ENCODE measurements at places on chromosomes 2 and 18.

GRCh38 chr18:3619222-3619621 is 169.2 kb downstream of the TGIF1 start:
- DNase-seq: no peak

DNA sequence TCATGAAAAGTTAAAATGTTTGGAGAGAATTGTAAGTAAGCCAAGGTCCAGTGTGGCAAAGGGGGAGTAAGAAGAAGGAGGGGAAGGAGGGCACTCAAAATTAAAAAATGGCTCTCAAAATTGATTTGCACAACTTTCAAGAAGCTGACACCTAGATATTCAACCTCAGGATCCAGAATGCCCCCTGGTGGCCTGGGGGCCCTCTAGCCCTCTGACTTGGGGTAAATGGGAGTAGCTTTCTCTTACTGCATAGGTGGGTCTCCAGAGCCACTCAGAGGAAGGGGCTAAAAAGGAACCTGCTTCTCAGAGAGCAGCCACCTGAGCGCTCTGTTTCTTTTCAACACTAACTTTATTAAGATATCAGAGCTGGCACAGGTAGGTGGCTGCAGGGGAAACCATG is 968.5 kb downstream of the BCL11A start:
- no peak for DNase-seq

- DNase-seq: no peak
These were observed 26.2 kb upstream of the LRRTM1 start for GRCh38 chr2:80330527-80331450.

DNA sequence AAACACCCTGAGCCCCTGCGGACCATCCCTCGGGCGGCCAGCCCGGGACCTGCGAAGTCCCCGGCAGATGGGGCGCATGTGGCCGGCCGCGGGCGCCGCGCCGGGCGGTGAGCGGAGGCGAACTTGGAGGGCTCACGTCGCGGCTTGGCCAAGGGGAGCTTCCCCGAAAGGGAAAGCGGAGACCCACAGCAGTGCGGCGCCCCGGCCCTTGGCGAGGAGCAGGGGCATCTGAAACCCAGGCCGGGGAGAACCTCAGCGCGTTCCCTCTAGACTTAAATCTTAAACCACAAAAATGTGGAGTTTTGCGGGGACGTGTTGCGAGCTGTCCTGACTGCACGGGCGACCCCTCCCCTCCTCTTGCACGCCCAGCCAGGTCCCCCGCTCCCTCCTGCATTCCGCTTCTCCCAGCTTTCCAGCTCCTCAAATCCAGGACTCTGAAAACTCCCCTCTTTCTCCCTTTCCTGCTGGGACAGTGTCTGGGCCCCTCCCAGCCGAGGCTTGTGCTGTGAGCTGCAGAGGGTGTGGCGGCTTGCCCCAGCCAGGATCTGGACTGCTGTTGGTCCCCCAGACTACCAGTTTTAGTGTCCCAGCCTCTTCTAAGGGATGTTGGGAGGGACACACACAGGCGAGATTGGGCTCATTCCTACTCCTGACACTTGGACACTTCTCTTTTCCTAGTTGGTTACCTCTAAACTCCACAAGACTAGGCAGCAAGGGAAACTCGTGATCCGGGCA is 1.3 kb downstream of the FMNL2 start:
- DNase-seq: no peak

- DNase-seq: no peak
These were observed 3.2 kb downstream of the MTHFD2 start for GRCh38 chr2:74201596-74201995.

DNA sequence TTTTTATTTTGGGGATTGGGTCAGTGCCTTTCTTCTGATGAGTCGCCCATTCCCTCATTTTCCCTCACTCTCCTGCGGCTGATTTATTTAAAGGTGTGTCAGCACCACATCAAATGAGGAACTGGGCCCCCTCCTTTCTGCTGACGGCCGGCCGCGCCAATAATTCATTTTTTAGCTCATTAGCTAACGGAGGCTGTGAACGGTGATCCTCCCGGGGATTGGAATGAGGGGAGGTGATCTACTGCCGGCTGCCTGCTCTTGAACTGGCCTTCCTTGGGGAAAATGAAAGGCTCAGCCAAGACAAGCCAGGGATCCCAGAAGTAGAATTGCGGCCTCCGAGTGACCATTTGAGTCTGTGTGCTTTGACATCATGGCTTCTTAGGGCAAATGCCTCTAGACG is 54.2 kb downstream of the GBX2 start:
- no peak for DNase-seq

- DNase-seq: no peak
These were observed 59.4 kb downstream of the LIMS1 start for GRCh38 chr2:108593547-108594098.

DNA sequence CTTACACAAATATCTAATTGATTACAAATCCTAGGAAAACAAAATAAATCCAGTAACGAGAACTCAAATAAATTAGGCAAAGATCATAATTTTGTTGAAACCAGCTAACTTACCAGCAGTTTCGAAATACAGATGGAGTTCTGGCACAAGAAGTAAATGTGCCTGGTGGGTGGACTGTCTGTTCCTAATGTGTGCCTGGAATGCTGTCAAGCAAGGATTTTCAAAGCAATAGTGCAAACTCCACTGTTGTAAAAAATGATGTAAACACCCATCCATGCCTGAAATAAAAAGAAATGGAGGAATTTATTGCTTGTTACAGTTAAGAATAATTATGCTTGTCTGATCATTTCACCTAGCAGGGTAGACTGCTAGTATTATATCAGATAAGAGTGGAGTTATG is 423.9 kb upstream of the MAP2 start:
- no peak for DNase-seq

DNA sequence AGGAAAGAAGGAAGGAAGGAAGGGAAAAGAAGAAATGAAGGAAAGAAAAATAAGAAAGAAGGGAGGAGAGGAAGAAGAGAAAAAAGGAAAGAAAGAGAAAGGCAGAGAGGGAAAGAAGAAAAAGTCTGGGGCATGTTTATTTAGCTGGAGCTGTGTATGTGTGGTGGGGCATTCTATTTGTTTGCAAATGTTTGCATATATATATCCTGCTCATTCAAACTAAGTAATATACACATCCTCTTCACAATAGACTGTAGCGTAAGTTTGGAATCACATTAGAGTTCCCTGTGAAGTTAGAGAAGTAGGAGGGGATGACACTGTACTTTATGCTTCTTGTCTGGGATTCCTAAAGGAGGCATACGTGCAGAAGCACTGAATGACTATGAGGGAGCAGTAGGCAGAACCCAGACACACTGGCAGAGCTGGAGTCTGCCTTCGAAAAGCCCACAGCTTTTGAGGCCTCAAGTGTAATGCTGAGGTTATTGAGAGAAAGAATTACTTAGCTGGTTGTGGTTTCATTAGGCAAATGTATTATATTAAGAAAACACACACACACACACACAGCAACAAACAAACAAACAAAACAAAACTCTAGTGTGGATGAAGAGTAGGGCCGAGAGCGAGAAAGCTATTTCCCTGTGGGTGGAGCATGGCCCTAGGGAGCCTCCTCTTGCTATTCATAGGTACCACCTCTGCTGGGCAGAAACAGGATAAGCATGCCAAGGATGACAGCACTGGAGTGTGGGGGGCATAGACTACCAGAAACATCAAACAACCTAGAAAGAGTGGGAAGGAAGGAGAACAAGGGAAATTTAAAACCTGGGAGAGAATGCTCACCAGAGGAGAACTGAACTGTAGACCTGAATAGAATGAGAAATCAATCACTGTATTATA is 905.1 kb upstream of the NXPH2 start:
- no peak for DNase-seq

DNA sequence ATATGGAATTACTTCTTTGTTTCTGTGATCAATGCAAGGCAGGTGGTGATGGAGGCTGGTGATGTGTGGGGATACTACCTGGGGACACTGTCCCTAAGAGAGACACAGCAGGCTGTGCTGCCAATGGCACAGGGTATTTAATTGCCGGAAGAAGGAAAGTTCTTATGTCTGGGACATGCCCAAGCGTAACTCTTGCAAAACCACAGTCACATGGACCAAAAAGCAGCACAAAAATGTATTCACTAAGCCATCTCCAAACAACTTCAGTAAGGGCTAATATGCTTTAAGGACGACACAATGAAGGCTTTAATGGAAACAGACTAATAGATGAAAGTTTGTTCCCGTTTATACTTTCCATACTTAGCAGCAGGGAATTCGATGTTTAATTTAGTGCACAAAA is 49.7 kb upstream of the AP1S3 start:
- no peak for DNase-seq

GRCh38 chr2:26412091-26412673 is 10.5 kb downstream of the DRC1 start:
- no peak for DNase-seq

GRCh38 chr18:77063260-77063659 is 69.3 kb downstream of the MBP start:
- no peak for DNase-seq

DNA sequence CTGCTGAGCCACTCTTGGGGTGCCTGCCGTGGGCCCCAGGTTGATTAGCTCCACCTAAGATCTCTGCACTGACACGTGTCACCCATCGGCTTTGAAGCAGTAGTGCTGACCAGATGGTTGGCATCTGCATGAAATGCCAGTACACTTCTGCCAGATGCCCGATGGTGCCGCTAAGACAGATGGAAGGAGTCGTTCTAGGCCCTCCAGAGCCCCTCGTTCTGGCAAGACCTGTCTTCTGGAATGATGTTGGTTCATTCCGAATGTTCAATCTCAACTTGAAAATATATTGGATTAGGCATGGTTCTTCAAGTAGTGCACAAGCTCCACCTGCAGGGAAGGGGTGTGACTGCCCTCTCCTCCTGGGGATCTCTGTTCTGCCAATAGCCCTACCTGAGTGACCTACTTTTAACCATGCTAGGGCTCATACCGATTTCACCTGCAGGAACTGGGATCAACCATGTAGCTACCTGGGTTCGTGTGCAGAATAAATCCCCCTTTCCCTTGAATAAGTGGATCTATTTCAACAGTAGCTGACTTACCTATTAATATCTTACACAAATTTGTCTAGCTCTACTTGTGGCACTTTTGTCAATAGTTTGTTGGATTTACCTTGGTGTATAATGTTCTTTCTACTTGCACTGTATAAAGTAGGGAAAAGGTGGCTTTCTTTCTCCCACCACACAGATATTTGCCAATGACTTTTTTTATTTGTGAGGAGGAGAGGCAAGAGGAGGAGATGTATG is 342.6 kb downstream of the CTNNA2 start:
- DNase-seq: no peak

DNA sequence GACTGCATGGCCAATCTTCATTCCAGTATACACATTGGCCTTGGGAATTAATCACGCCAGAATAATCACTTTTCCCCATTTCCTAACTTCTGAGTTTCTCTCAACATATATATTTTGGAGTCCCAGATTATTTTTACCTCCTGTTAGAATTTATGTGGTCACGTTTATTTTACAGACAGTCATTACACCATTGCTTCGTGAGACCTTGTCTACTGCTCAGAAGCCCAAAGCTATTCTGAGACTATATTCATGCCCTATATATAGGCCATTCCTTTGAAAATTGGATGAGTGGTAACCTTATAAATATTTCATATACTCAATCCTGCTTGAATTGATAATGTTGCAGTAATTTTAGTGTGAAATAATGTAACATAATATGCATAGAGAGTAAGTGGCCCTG is 610.0 kb upstream of the CDH2 start:
- no peak for DNase-seq

- DNase-seq: no peak
These were observed 163.6 kb upstream of the VRK2 start for GRCh38 chr2:57882895-57883515.

DNA sequence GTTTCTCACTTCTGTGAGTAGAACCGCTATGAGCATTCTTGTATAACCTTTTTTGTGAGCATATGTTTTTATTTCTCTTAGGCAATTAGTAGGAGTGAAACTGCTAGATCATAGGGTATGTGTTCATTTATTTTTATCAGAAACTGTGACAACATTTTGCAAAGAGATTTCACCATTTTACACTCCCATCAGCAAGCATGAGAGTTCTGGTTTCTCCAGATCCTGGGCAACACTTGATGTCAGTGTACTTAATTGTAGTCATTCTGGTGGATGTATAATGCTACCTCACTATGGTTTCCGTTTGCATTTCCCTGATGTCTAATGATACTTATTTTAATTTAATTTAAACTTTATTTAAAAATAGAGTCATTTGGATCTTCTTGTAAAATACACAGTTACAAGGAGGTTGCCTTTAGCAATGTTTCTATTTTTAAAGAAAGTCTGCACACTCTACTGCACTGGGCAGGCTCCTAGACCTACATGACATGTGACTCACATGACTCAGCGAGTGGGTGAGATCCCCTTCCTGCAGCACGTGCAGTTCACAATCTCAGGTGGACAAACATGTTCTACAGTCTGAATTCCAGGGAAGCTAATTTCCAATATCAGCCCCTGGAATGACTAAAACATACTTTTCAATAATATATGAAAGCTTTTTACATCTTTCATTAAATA is 127.0 kb upstream of the BCL2L11 start:
- no peak for DNase-seq

- DNase-seq: no peak
These were observed 692.0 kb upstream of the PKDCC start for GRCh38 chr2:41355794-41356193.

GRCh38 chr2:239318151-239318611 is 82.6 kb downstream of the HDAC4 start:
- DNase-seq: no peak

- DNase-seq: no peak
These were observed 345.5 kb upstream of the CWC22 start for GRCh38 chr2:180352620-180353019.

DNA sequence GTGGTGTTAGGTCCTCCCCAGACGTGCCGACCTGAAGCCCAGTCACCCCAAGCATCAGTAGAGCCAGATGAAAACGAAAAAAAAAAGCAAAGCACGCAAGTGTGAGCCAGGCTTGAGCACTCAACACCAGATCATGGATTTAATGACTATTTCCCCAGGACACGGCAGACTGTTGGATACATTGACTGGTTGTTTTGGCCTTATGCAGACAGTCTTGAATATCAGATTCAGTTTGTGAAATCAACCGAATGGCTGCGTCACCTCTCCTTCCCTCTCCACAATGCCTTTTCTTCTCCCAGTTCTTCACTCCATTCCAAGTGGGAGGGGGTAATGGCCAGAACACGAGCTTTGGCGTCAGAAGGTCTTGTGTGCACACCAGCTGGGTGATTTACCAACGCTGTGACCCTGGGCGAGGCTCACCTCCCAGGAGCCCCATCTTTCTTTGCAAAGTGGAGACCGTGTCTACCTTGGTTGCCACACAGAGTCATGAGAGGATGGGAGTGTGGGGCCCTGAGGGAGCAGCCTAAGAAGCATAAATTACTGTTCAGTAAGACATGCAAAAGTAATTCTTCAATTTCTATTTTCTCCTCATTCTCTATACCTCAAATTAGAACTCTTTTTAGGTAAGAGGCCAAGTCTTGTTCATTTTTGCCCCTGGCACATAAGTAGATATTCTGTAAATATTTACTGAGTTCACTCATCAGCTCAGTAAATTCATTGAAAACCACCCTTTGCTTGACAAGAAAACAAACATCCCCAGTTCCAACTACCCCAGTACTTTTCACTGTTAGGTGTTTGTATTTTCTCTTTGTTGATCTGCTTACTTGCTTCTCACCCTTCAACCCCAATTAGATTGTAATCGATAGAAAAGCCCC is 181.1 kb upstream of the COPS8 start:
- no peak for DNase-seq
